ENCODE measurements at places on chromosomes 7 and 10.

- no peak for DNase-seq
Observed at GRCh38 chr10:31959461-31960173, 31.0 kb upstream of the ARHGAP12 start.

GRCh38 chr7:97126483-97127171 is 9.1 kb downstream of the SDHAF3 start:
- peak; percentile 49 for DNase-seq

GRCh38 chr7:84337429-84337828 is 142.8 kb upstream of the SEMA3A start:
- DNase-seq: no peak

DNA sequence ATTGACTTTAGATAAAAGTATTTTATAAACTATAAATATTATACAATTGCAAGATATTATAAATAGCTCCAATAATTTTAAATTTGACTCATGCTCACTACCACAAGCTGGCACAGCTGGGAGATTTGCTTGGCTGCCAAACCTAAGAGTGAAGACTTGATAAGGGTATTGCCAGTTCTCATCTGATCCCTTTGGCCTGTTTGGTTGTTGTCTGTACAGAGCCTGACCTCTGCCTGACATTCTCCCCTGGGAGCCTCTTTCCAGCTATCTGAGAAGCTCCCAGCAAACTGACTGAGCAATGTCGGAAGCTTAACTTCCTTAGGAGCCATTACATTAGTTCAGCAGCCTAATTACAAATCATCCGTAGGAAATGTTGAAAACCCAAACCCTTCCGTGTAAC is 10.2 kb upstream of the LMOD2 start:
- DNase-seq: peak; percentile 98

GRCh38 chr10:63261496-63261895 is 128.4 kb downstream of the NRBF2 start:
- DNase-seq: no peak

- no peak for DNase-seq
Observed at GRCh38 chr10:132667342-132668047, 118.5 kb downstream of the NKX6-2 start.

DNA sequence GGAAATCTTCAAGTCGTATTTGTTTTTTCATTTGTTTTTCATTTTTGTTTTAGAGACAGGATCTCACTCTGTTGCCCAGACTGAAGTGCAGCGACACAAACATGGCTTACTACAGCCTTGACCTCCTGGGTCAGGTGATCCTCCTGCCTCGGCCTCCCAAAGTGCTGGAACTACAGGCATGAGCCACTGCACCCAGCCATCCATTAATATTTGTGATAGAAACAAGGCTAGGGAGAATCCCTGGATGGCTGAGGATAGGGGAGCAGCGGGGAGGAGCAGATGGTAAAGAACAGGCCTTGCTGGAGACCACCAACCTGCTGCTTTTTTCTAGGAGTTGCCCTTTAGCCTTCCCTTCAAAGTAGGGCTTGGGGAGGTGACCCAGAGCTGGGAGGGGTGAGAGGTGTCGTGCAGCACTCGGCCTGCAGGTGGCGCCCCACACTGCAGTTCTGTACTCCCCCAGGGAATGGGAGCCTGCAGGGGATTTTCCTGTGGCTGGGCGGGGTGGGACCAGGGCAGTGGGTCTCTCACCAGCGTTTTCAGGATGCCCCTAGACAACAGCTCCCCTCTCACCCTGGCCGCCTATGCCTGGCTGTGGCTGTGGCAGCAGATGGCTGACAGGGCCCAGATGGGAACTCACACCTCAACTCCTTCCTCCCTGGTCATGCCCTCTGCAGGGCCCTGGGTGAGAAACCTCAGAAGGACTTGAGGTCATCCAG is 12.6 kb upstream of the CDH23 start:
- peak; percentile 54 for DNase-seq

GRCh38 chr10:48216744-48217143 is 57.8 kb downstream of the FRMPD2 start:
- no peak for DNase-seq

DNA sequence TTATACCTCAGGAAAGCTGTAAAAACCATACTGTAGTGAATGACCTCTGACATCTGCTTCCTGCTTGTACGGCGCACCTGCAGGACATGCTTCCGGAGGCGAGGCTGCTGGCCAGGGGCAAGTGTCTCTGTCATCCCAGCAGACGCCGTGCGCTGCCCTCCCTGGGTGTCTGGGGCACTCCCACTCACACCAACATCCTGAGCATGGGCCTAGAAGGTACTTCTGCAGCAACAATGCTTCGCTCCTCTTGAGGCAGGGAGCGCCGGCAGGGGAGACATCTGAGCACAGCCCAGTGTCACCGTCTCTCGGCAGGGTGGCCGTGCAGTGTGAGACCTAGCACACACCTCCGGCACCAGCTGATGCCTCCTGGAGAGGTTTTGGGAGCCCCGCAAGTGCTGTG is 269.2 kb downstream of the MAD1L1 start:
- no peak for DNase-seq

DNA sequence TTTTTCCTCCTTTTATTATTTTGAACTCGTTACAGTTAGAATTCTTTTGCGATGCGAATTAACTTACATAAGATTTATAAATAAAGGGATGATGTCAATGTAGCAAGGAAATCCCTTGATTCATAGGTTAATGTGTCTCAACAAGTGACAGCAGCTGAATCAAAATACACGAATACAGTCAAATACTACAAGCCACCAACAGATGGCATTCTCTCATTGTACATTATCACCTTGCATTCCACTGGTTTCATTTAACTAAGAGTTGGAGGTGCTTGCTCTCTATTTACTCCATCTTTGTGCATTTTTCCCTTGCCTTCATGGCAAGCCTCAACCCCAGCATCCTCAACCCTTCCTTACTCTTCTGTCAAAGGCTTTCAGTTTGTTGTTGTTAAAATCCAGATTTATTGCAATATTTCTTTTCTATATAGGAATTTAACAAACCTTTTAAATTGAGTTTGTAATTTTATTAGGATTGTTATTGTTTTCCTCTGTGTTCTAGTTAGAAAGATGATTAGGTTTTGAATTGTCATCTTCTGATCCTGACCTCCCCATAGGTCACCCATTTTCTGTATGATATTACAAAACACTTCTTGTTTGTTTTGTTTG is 78.3 kb downstream of the SLC25A40 start:
- peak; percentile 75 for DNase-seq

DNA sequence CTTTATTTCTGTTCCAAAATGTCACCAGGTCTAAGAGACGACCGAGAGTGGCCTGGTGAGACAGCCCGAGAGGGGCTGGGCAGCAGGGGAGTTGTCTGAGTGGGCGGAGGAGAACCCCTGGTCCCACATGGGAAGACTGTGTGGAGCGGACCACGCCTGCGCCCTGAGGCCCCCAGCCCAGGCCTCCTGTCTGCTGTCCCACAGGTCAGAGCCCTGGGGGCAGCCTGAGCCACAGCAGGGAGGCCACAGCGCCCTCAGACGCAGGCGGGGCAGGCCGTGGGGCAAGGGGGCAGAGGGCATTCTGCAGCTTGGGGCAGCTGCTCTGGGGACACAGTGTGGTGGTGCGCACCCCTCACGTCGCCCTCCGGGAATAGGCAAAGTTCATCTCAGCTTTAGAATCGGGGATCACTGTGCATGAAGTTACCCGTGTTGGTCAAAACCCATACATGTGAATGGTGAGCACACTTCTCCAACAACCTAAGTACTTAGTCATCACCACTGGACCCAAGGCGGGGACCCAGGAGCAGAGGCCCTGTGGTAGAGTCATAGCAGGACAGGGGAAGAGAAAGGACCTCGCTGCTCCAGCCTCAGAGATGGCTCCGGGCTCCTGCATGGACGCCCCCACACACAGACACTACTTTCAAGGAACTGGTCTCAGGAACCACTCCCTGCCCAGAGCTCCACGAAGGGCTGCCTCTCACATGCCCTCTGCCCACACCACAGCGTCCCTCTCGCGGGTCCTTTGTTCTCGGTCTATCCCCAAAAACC is 214.7 kb downstream of the ELFN1 start:
- no peak for DNase-seq

- no peak for DNase-seq
Observed at GRCh38 chr7:25349283-25350017, 121.2 kb upstream of the NPVF start.

GRCh38 chr10:18501198-18501597 is 150.2 kb downstream of the NSUN6 start:
- peak; percentile 23 for DNase-seq

GRCh38 chr7:25854608-25855497 is 297.1 kb upstream of the NFE2L3 start:
- DNase-seq: peak; percentile 49

DNA sequence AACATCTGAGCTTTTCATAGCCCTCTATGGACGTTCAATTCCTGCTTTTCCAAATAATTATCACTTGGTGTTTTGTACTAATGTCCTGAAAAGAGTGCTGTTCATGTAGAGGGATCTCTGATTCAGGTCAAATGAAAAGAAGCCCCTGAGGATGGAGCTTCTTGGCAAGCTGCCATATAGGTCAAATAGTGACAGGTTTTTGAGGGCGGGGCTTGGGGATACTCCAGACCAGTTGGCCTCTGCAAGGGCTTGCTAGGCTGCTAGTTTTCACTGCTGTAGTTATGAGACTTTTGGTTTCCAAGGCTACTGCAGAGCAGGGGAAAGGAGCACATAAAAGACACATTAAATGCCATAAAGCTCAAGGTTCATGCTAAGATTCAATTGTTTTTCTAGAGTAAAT is 257.2 kb upstream of the CACNA2D1 start:
- peak; percentile 13 for DNase-seq

DNA sequence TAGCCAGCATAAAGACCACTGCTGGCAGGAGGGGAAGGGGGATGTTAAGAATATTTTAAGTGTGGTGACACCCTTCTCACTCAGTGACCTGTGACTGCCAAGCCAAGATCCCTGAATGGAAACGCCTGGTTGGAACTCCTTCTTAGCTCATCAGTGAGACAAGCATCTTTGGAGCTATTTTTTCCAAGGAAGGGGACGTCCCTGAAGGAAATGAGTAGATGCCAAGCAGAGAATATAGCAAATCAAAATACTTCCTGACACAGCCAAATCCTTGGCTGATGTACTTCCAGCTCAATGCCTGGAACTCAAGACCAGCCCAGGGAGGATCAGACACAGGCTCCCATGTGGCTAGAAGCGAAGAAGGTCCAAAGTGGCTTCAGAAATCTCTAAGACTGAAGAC is 82.2 kb downstream of the SORBS1 start:
- peak; percentile 77 for DNase-seq

DNA sequence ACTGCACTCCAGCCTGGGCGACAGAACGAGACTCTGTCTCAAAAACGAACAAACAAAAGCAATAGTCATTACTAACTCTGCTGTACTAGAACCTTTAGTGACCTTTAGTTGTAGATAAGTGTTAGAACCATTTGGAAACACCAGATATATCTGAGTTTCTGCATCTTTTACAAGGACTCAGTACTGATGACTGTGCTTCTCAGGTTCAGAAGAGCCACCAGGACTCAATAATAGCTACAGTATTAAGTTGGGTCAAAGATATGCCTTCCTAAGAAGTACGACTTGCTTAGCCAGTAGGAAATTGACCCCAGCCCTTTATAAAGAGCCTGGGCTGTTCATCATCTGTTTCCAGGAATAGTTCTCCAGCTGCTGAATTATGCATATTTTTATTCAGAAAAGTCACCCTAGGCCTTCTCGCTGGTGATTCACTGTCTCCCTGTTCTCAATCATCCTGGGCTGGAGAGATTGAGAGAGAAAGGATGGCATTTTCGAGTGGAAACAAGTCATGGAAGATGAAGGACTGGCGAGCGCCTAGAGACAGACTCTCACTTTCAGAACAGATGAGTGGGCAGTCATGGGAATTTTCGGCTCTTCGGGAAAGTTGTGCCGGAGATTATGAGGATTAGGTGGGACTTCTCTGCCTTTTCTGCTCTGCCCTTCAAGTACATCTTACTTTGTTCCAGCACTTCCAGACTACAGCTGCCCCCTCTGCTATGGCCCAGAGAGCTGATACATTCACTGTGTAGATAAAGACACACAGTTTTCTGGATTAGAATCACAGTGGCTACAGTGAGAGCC is 316.1 kb downstream of the CCDC3 start:
- peak; percentile 40 for DNase-seq

DNA sequence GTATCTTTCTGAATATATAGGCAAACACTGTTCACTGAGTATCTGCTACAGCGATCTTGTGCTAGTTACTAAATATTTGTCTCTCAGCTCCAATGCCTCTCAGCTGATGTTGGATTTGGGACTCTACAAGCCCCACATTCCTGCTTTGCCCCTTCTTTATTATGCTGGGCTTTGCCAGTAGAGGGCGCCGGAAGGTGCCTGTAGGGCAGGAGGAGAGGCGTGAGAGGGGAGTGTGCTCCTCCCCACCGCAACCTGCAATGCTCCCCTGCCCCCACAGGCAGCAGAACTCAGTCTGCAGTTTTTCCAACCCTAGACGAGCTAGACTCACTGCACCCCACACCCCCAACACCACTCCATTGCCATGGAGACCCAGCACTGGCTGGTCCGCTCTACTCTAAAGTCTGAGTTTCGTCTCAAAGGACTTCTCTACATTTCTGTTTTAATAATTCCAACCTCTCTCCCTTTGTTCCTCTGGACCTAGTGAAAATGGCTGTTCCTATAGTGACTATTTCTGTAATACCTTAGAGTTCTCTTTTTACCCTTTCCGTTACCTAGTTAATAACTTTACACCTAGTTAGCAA is 337.6 kb downstream of the CCSER2 start:
- DNase-seq: peak; percentile 1

All from myocyte (in vitro differentiated cells).